Inflammatory macrophage treated with lipopolysaccharide for 1 hour (primary cell): ENCODE measurements at places on chromosomes 16 and 17.

- peak; percentile 91 for DNase-seq
Observed at GRCh38 chr16:73126525-73126853, 78.6 kb upstream of the ZFHX3 start.

GRCh38 chr16:72844225-72844920 lies 203.6 kb downstream of the ZFHX3 start:
- DNase-seq: peak; percentile 24

- peak; percentile 92 for DNase-seq
Observed at GRCh38 chr17:48491527-48492273, 39.1 kb downstream of the HOXB1 start.

- DNase-seq: peak; percentile 53
Observed at GRCh38 chr17:34465789-34466188, 102.8 kb upstream of the CCL1 start.

GRCh38 chr16:88705076-88705684 lies 1.0 kb downstream of the RNF166 start:
- DNase-seq: peak; percentile 54

DNA sequence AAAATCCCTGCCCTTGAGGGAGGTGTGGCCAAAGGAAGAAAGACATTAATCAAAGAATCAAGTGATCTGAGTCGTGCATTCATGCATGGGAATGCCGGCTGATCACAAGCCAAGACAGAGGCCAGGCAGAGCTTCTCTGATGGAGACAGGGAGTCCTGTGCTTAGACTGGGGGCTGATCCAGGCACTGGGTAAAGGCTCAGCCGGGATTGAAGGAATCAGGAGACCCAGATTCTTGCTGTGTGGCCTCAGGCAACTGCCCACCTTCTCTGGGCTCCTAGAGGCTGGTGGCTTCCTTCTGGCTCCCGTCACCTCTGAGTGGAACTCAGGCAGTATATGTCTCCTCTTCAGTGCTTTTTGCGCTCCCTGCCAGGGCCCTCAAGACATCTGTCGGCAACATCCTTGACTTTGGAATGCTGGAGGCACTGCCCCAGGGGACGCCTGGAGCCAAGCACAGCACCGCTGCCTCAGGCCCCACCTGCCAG lies 17.7 kb downstream of the RAI1 start:
- no peak for DNase-seq

DNA sequence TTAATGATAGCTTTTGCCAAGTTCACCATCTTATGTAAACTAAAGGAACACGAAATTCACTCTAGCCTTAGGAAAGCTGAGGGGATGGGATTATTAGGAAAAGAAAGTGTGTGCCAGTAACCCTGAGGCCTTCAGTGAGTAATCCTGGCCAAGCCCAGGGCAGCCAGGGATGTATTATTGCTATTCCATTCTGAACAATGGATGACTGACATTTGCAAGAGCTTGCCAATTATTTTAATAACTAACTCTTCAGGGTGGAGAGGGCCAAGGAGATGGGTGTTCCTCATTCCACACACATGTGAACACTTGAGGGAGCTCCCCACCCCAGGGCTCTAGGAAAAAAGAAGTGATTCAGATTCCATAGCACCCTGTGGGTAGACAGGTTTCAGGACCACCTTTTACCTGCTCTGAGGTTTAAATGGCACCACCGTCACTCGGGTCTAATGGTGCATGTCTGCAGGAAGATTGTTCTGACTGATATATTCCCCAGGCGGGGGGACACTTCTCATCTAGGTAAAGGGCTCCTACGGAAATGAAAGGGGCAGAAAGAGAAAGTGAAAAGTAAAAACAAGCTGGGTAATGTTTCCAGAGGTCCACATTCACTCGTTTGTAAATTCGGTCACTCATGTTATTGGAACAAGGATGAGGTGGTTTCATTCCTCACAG lies 41.5 kb downstream of the TK2 start:
- no peak for DNase-seq

DNA sequence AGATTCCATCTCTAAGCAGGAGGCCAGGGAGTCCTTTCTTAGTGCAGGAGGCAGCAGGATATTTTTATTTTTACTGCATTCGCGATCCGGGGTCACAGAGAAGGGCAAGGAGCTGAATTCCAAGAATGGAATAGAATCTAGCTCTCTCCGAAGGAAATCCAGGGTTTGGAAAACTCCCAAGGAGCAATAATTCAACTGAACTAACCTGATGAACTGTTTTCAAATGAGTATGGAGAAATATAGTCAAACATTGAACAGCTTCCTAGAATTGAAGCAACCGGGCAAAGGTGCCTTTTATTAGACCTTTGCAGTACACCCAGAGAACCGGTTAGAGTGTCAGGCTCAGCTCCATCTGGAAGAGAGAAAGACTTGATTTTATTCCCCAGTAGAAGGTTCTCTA lies 120.7 kb upstream of the MAF start:
- no peak for DNase-seq

DNA sequence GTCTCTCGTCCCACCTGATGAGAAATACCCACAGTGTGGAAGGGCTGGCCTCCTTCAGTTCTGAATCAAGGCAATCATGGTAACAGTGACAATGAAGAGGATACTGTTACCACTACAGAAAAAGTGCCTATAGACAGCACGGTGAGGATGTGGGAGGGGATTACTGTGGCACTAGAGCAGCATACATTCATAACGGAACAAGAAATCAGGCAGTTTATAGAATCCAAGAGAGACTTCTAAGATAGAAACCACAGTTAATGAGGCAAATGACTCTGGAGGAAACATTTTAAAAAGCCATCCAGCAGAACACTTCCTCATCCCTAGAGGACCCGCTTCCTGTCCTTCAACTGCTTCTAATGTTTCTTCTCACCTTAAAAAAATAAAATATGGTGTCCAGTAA lies 2.7 kb downstream of the RUSF1 start:
- no peak for DNase-seq

- no peak for DNase-seq
Observed at GRCh38 chr17:61795546-61795945, 67.8 kb downstream of the BRIP1 start.

GRCh38 chr16:48605518-48606110 lies 4.4 kb downstream of the N4BP1 start:
- no peak for DNase-seq

DNA sequence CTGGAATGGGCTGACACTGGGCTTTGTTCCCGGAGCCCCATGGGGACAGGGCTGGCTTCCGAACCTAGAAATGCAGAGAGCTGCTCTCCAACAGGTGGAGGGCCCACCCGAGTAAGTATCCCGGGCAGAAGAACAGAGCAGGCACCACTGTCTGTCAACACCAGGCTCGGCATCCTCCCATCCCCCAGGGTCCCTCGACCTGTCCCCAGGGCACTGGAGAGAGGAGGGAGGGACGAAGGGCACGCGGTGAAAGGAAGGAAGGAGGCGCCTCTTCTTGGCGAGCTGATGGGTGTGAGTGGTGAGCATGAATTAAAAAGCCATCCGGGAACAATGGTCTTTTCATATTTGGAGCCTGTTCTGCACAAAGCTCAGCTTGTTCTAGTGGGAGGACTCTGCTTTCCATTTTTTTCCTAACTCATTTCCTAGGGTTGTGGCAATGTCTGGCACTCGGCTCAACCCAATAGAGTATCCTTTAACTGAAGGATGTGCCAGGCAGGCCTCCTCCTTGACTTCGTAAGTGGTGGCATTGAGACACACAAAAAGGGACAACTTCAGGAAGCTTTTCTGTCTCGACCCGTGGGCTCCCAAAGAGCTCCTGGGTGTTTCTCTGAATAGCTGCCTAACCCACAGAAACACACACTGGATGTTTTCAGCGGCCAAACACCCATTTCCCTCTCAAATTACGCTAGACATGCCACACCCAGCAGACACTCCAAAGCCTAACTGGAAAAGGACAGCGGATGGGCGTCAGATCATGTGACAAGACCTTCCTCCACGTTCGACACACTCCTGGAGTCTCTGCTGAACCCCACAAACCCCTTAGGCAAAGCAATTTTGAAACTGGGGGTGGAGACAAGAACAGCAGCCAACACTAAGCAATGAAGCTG lies 47.7 kb downstream of the ZFHX3 start:
- no peak for DNase-seq

- no peak for DNase-seq
Observed at GRCh38 chr17:61005358-61005757, 327.7 kb downstream of the BCAS3 start.

GRCh38 chr17:61265397-61265796 lies 134.2 kb upstream of the TBX2 start:
- no peak for DNase-seq

DNA sequence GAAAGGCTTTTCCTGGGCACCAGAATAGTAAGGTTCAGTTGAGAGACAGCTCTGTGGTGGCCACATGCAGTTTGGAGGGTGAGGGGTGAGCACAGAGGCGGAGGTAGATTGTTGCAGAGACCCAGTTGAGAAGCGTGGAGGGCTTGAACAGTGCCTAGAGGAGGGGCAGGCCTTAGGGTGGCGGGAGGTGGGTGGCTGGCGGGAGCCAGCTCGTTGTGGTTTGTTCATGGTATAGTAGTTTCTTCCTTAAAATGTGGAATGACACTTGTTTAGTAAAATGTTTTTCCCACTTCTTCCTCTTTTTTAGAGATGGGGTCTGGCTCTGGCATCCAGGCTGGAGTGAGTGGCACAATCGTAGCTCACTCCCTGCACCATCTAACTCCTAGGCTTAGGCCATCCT lies 14.2 kb downstream of the USP10 start:
- peak; percentile 48 for DNase-seq

DNA sequence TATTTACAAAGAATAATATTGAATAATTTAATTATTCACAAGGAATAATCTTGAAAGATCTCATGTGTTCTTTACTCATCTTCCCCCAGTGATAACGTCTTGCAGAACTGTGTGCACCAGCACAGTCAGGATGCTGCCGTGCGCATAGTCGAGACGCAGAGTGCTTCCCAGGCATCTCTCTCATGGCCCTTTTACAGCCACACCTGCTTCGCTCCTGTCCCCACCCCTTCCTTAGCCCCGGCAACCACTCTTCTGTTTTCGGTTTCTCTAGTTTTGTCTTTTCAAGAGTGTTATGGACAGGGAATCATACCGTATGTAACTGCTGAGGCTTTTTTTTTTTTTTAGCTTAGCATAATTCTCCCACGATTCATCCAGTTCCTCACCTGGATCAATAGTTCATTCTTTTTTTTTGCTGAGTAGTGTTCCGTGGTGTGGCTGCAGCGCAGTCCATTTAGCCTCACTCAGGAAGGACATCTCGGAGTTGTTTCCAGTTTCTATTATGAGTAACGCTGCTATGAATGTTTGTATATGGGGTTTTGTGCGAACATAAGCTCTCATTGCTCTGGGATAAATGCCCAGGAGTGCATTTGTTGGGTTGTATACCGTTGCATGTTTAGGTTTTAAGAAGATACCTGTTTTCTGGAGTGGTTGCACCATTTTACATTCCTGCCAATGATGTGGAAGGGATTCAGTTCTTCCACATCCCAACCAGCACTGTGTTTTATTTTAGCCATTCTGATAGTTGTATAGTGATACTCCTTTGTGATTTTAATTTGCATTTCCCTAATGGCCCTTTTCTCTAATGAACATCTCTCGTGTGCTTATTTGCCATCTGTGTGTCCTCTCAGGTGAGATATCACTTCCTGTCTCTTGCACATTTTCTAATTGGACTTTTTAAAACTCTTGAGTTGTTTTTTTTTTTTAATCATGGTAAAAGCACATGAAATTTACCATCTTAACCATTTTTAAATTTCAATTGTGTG lies 47.6 kb downstream of the SEC14L1 start:
- DNase-seq: no peak

- peak; percentile 67 for DNase-seq
Observed at GRCh38 chr16:21150375-21151001, at the start of gene DNAH3. Gene DNAH3, minus strand, starts transcription at chr16:21150846. Its CDS starts 527 bp downstream, at chr16:21150319.

DNA sequence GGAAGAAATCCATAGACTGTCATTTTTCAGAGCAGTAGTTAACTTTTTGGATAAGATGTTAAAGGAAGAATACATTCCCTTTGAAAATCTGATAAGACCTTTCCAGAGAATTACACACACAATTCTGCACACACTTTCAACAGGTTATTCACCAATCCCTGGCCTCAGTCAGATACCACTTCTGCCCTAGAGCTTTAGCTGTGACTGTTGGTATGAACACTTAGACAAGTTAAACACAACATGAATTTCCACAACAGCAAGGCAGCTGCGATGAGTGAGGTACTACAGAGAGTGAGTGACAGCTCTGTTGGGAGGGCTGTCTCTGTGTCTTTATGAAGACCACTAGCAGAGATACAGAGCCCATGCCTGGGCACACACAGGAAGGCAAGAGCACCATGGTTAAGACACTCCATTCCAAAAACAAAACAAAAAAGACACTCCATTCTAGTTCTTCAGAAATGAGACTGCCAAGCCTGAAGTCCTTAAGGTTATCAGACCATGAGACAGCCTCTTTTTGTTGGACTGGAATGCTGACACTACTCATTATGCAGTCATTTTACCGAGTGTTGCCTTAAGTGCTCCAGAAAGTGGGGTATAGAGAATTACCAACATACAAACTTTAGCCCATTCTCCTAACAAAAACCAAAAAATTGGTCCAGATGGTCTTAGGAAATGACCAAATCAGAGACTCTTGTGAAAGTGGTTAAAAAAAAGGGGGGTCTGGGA lies 42.4 kb downstream of the TOM1L2 start:
- DNase-seq: no peak

DNA sequence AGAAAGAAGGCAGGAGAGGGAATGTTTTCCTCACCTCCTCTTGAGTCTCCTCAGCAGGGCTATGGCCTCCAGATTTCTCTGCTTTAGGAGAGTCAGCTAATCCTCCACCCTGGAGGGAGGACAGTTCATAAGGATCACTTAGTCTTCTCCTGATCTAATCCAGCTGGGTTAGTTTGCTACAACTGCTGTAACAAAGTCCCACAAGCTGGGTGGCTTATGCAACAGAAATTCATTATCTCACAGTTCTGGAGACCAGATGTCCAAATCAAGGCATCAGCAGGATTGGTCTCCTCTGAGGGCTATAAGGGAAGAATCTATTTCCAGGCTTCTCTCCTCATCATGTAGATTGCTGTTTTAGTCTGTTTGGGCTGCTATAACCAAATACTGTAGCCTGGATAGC lies 40.6 kb upstream of the XYLT1 start:
- DNase-seq: no peak

GRCh38 chr17:27974531-27975145 lies 67.8 kb upstream of the NLK start:
- DNase-seq: no peak

- DNase-seq: no peak
Observed at GRCh38 chr17:40335620-40336019, 26.6 kb downstream of the RARA start.

DNA sequence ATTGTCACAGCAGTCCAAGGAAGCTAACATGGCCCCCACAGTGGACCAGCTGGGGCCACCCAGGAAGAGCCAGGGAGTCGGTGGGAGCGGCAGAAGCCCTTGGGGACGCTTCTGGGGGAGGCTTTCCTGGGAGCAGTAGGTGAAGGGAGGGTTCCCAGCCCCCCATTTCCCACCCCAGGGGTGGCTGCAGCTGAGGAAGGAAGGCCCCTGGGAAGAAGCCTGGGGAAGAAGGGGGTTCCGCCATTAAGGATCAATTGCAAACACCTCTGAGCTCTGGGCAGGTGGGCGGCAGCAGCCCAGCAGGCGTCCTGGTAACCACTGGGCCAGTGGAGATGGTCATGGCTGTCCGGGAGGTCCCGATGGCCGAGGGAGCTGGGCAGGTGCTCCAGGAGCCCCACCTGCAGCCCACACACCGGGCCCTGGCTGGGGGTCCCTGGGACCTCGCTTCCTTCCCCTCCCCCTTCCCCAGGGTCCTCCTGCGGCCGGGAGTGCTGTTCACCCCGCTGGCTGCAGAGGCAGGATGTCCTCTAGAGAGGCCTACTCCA lies 592 bp upstream of the PERCC1 start:
- no peak for DNase-seq

- no peak for DNase-seq
Observed at GRCh38 chr17:64998436-64999190, 57.9 kb downstream of the GNA13 start.

- no peak for DNase-seq
Observed at GRCh38 chr17:17579691-17580090, 11.8 kb downstream of the PEMT start.
